ENCODE measurements at places on chromosomes 16 and 17.
A peak's percentile ranks its signal among the peaks of the same experiment; 100 is the strongest.

DNA sequence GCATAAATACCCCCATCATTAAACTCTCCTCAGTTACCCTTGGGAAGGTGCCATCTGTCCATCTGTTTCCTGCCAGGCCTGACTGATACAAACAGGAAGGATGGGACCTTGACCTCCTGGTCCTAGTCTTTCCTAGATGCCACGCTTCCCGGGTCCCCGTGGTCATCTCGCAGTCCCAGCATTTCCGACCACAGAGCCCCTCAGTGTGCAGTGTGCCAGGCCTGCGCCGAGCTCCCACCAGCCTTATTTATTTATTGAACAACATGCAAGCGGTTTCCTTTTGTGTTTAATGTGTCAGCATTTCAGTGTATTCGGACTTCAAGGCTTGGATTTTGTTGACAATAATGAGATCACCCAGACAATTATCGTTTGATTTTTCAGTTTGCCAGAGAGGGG, 45.6 kb upstream of the NKD1 start:
- no peak for DNase-seq

GRCh38 chr17:51419476-51419875, 159.1 kb downstream of the UTP18 start:
- no peak for DNase-seq

- no peak for DNase-seq
These were observed 11.5 kb upstream of the FOXF1 start for GRCh38 chr16:86498671-86499439.

- no peak for DNase-seq
These were observed 443 bp downstream of the TEDC2 start for GRCh38 chr16:2460391-2460713.

DNA sequence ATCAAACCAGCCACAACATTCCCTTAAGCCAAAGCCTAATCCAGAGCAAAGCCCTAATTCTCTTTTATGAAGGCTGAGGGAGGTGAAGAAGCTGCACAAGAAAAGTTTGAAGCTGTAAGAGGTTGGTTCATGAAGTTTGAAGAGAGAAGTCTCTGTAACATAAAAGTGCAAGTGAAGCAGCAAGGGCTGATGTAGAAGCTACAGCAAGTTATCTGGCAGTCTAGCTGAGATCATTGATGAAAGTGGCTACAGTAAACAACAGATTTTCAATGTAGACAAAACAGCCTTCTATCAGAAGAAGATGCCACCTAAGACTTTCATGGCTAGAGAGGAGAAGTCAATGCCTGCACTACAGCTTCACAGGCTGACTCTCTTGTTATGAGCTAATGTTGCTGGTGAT, 52.5 kb downstream of the NACA2 start:
- DNase-seq: no peak

GRCh38 chr16:78385086-78385805, 285.8 kb downstream of the WWOX start:
- no peak for DNase-seq

DNA sequence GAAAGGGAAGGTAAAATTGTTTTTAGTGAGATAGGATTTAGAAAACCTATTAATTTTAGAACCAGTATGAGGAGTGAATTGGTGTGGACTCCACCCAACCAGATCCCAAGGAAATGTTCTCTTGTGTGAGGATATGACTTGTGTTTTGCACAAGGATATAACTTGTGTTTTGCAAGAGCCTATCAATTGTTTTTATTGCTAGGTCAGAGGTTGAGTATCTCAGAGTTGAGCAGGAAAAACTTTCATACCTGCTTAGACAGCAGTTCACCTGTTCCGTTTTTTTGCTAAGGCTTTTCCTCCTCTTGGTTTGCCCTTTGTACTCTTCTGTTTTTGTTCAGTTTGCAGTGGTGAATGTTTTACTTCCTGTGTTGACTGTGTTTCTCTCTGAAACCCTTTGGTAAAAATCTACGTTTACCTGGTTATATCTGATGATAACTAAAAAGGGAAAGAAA, 5.1 kb downstream of the NBR1 start:
- DNase-seq: no peak

- DNase-seq: no peak
These were observed 149.4 kb upstream of the HS3ST2 start for GRCh38 chr16:22664561-22664997.

DNA sequence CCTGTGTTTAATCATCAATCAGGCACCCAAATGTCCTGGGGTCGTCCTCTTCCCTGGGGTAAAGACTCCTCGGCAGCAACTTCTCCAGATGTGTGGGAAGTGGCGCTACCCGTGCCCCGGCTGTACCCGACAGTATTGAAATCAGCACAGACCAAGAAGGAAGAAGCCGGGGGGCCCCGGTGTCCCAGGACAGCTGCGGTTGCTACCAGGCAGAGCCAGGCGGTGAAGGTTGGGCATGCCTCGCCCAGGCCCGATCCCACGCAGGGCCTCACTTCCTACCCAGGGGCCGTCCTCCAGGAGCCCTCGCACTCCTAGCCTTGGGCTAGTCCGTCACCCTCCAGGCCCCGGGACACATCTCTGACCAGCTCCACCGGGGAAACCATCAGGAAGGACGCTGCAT, 9.0 kb upstream of the CCDC154 start:
- no peak for DNase-seq

- no peak for DNase-seq
These were observed 11.0 kb downstream of the GCGR start for GRCh38 chr17:81814748-81815645.

DNA sequence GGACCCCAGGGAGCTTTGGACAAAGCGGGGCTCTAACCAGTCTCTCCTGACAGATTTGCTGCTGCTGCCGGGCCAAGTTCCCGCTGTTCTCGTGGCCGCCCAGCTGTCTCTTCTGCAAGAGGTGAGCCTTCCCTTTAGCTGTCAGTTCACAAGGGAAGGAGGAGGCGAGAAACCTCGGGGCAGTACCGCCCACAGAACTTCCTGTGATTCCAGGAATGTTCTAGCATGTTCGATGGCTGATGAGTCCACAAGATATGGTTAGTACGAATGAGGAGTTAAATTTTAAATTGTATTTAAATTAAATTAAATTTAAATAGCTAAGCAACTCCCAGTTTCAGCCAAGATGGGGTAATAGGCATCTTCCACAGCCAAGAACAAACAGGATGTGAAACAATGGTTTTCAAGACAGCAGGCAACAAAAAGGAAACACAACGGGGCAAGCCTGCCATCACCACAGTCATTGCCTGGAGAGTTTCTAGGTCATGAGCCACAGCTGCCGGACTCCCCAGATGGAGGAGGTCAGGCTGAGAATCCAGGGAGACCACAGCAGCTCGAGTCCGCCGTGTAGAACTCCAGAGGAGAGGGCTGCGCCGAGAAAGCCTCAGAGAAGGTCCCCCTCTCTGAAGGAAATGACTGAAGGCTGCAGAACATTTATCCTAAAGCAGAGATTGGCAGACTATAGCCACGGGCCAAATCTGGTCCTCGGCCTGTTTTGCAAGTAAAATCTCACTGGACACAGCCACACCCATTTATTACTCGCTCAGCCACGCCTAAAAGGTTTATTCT, 9.5 kb upstream of the TCF25 start:
- peak; percentile 30 for DNase-seq

DNA sequence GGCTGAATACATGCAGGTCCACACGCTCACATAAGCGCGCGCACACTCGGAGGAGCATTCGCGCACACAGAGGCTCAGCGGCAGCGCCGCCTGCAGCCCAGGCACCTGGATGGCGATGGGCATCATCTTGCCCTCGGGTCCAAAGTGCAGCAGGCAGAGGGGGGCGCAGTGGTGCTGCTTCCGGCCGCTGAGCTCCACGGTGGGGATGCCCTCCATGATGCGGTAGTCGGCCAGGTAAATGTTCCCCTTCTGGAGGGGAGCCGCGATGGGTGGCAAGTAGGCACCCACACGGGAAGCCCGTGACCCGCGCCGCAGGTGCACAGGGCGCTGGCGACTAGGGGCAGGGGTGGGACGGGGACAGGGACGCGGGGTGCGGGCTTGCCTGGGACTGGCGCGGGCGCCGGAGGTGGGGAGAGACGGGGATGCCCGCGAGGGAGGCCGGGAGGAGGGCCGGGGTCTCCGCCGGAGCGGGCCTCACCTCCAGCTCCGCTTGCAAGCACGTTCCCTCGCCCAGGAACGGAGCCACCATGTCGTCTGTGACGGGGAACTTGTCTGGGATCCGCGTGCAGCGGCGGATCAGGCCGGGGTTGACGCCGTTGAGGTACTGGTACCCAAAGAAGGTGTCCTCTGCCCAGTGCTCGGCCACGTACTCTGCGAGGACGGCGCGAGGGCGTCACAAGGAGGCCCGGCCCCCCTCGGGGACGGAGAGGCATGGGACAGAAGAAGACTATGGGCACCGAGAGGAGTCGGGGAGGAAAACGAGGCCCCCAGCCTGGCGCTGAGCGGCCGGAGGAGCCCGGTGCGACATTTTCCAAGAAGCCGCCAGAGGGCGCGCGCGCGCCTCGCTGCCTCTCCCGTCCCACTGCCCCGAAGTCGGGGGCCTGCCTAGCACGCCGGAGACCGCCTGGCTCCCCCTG, 8.0 kb downstream of the ALOX12B start:
- DNase-seq: peak; percentile 71

GRCh38 chr17:43880420-43880991, 26.8 kb downstream of the MPP2 start:
- no peak for DNase-seq

GRCh38 chr17:27541301-27542023, 85.2 kb downstream of the KSR1 start:
- DNase-seq: no peak

DNA sequence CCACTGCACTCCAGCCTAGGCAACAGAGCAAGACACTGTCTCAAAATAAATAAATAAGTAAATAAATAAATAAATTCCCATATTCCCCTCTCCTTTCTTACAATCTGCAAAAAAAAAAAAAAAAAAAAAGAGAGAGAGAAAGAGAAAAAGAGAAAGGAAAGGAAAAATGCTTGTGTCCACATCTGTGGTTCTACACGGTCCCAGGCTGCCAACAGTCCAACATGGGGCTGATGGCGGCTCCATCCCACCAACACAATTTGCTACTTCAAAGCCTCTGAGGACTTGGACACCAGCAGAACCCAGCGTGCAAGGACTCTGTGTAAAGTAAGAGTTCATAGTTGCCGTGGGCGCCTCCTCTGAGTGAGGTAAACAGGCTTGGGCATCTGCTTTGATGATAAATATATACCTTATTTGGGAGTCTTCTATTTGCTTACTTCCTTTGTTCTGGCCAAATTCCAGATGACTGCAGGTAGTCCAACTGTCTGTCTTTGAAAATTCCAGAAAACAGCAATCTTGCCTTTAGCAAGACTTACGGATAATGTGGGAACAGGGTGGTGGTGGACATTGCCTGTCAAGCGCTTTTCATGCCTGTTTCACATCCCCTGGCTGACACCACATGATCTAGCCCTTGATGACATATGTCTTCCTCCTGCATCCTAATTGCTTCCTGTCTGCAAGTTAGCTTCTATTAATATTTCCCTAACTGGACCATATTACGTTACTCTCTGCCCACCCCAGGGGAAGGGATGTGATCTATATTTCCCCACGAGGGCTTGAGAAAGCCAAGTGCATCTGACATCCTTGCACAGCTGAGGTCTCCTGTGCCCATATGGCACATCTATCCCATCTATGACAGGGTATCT, 10.1 kb downstream of the LITAF start:
- no peak for DNase-seq

- no peak for DNase-seq
These were observed 3.0 kb upstream of the ITGAX start for GRCh38 chr16:31351942-31352325.

DNA sequence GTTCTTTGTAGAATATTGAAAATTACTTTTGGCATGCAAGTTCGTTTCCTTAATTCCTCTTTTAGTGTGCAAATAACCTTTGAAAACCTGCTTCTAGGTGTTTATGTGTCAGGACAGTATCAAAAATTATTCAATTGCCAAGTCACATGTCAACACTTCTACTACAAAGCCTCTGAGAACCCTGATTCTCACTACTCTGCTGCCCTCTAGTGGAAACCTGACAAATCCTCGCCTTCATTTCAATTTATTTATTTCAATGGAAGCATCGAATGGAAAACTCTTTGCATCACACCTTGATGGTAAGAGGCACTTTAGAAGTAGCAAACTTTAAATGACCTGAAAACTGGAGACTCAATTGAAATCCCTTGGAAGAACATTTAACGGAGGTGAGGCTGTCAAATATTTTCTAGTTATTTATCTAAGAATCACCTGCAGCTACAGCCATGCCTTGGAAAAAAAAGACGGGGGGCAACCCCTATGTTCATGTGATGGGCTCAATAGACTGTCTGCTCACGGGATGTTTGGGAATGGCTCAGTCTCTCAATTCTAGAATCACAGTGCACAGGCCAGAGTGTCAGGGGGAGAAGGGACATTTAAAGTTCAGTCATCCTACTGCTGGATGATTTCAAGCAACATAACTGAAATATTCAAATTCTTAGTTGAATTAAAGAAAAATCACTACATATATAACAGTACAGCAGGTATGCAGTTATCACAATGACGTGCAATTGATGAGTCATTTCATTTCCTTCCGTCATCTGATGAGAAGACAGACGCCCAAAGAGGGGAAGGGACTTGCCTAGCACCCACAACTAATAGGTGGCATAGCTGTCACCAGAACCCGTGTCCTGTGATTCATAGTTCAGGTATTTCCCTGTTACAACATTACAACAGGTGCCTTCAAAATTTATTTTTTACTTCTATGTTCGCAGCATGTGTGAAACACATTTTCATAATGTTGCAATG, 563.9 kb downstream of the TOX3 start:
- DNase-seq: no peak

DNA sequence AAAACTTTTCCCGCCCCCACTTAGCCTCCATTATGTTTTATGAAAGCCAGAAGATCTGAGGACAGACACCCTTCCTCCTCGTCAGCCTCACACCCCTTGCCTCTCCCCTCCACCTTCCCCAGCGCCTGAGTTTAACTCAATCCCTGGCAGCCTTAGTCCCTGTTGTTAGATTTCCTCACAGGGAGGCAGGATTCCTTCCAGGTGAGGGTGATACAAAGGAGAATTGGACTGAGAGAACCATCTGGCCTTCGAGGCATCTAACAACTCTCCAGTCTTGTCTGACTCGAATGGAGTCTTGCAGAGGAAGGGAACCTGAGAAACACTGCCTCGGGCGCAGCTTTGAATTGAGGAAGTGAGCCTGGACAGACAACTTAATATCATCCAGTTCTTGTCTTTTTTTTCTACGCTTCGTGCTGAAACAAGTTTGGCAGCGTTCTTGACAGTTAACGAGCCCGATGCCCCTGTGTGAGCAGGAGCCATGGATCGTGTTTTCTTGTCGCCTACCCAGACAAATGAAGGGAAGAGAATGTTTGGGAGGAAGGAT, 1.3 kb upstream of the ZNF768 start:
- DNase-seq: no peak

GRCh38 chr17:56833809-56834379, at the start of the genes C17orf67 and DGKE:
TSS of gene C17orf67 (minus strand) at chr17:56833920. CDS start at chr17:56815810, 18,110 bp downstream.
TSS of gene DGKE (plus strand) at chr17:56834151. CDS start at chr17:56834796, 645 bp downstream.
- DNase-seq: peak; percentile 98

All from activated T-helper 1 cell treated with anti-CD3 and anti-CD28 coated beads, Interleukin-2, amount 50 U/mL, for 16 hours (primary cell).